ENCODE measurements at places on chromosomes 3 and 15.

GRCh38 chr3:139534455-139534812 lies 5.1 kb downstream of the RBP1 start:
- peak; percentile 35 for DNase-seq

- DNase-seq: no peak
Observed at GRCh38 chr3:134911586-134912548, 116.8 kb downstream of the EPHB1 start.

DNA sequence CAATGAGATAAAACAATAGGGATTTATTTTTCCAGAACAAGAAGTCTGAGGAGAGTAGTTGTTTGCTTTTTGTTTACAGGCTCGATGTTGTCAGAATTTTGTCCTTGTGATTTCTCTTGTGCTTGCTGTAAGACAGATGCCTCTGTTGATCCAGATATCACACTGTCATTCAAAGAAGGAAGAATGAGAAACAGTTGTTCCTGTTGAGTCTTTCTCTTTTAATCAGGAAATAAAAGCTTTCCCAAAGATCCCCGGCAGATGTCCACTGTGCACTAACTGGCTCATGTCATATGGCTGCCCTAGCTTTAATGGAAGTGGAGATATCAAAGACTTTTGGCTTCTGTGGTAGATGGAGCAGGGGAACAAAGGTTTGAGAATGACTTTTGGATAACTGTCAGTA lies 6.8 kb downstream of the SERPINI1 start:
- DNase-seq: no peak

DNA sequence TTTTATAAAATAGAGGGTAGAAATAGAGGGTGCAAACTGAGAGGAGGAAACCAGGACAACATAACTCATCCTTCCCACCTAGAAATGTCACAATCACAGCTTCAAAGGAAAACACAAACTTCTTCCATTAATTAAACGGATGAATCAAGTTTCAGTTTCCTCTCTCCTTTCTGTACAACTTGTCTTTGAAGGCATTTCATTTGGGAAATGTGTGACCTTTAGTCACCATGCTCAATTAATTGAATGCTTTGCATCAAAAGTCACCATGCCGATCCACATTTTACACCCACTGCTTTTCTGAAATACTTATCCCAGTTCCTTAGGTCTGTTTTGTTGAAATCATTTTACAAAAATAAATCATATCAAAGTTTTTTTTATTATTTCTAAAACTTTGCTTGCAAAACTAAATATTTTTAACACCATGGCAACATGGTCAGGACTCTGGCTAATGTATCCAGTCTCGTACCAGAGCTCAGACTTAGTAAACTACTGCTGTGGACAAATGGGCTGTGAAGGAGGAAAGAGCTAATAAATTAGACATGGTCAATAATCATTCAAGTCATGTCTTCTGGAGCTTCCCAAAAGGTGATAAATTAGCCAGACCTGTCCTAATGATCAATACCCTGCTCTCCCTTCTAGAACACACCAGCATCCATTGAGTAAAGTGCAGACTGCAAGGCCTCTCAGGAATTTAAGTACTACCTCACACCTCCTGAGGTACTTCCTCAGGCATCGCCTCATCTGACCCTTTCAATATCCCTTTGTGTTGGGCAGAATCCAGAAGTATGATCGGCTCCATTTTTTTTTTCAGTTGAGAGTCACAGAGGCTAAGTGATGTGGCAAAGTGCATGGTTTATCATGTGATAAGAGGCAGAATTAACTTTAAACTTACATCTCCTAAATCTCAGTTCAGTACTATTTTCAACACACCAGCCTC lies 161.3 kb downstream of the GREM1 start:
- DNase-seq: no peak

- DNase-seq: no peak
Observed at GRCh38 chr15:29435811-29436210, 166.2 kb upstream of the NSMCE3 start.

DNA sequence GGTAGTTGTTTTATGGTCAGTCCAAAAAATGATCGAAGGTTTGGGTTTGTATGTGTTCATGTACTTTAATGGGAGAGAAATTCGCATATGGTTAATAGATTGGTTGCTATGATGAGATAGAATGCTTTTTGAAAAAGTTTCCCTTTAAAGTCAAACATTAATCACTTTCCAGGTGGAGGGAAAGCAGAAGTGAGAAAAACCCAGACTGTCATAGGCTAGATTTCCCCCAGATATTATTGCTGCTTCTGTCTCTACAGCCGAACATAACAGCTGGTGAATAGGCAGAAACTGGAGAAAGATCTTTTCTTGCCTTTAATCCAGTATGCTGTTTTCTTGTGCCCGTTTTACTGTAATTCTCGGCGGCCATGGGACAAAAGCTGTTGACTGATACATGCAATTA lies 287.6 kb downstream of the SOX2 start:
- no peak for DNase-seq

- DNase-seq: no peak
Observed at GRCh38 chr3:113312416-113312815, 101.1 kb downstream of the BOC start.

DNA sequence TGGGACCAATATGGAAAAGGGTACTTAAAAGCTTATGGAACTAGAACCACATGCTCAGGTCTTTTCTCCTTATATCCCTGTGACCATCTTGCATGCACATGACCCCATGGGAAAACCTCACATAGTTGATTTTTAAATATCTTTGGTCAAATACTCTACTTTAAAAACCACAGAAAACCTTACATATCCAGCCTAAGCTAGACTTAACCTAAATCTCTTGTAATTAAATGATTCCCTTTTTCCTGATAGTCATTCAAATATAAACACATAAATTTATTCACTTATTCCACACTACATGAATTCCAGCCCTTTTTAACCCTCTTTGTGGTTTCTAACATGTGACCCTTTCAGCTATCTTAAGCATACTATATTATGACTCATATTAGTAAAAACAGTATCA lies 46.8 kb downstream of the DNAJC13 start:
- DNase-seq: peak; percentile 48

DNA sequence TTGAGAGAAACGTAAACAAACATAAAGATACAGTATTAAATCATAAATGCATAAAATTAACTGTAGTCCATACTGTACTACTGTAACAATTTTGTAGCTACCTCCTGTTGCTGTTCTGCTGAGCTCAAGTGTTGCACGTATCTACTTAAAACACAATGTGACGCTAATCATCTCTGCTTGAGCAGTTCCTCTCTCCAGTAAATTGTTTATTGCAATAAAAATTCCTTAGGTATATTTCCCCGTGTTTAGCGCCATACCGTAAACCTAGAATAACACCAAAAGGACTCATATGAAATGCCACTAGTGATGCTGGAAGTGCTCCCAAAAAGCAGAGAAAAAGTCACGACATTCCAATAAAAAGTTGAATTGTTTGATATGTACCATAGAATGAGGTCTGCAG lies 152.3 kb downstream of the LRRN1 start:
- no peak for DNase-seq

DNA sequence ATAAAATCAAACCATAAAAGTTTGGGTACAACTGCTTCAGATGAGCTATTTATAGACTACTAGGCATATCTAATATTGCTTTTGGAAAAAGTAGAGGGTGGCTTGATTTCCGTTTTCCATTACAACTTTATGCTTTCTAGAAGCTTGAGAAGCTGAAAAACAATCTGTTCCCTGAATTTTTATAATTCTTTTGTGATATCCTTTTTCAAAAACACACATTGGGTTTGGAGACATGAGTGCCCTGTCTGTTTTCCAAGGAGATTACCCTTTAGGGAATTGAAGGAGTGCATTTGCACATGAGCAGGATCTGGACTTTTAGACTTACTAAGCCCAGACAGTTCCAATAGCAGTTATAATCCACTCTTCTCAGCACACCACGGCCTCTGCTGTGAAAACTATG lies 49.5 kb upstream of the FILIP1L start:
- peak; percentile 37 for DNase-seq

DNA sequence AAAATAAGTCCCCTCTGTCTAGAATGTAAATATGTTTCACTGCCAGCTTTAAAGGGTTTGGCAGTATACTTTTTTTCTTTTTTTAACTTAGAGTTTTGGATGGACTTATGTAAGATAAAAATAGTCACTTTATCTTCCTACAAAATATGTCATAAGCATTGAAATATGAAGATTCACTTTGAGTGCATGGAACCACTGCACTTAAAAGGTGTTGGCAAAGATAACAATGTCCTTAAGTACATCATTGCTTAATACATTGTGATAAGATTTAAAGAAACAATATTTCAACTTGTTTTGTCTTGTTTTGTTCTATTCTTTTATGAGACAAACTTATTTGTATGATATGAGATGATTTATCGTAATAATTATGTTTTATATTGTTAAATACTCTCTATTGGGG lies 66.3 kb upstream of the NAALADL2 start:
- DNase-seq: no peak

DNA sequence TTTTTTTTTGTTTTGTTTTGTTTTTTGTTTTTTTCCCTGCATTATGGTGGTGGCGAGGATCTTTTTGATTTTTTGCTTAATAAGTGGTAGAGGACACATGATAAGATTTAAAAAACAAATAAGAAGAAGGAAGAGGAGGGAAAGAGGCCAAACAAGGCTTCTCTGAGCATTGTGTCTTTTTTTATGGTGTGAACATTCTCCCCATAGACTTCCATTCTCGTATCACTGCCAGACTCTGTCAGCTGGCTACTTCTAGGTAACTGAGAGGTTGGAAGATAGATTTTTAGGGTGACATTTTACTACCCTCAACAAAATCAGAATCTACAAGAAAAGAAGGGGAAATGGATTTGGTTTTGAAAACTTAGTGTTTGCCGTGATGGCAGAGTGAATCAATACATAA lies 3.8 kb downstream of the NLGN1 start:
- no peak for DNase-seq

- no peak for DNase-seq
Observed at GRCh38 chr15:85588677-85589076, 206.0 kb downstream of the KLHL25 start.

DNA sequence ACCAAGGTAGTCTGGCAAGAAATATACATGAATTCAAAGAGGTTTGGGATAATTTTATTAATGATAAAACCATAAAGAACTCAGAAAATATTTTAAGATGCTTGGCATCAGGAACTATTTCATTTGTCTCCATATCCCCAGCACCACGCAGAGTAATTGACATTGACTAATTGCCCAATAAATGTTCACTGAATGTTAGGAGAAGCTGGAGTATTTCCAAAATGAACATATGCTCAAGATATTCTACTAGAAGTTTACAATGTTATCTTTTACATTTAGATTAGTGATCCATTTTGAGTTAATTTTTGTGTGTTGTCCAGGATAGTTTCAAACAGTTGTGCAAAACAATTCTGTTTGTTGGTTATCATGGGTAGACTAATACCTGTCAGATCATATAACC lies 298.8 kb upstream of the CTDSPL start:
- no peak for DNase-seq

DNA sequence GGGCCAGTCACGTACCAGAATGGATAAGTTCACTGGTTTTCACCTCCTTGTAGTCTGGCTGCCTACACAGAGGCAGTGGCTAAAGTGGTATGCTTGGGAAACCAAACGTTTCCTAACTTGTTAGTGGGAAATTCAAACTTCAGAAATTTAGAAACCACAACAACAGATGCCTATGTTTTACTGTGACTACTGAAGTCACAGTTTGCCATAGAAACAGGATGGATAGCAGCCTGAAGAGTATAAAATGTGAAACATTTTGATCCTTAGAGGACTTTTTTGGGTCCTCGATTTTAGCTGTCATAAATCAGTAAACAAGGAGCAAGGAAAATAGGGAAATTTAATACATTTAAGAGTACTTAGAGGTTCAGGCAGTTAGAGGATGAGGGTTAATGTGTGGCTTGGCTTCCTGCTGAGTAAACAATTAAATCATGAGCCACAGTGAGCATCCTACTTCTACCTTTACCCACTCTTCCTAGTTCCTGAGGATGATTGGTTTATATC lies 48.6 kb downstream of the CMSS1 start:
- peak; percentile 80 for DNase-seq

GRCh38 chr3:100144255-100144866 lies 30.1 kb upstream of the FILIP1L start:
- no peak for DNase-seq

GRCh38 chr3:43373560-43373928 lies 87.2 kb downstream of the SNRK start:
- no peak for DNase-seq

DNA sequence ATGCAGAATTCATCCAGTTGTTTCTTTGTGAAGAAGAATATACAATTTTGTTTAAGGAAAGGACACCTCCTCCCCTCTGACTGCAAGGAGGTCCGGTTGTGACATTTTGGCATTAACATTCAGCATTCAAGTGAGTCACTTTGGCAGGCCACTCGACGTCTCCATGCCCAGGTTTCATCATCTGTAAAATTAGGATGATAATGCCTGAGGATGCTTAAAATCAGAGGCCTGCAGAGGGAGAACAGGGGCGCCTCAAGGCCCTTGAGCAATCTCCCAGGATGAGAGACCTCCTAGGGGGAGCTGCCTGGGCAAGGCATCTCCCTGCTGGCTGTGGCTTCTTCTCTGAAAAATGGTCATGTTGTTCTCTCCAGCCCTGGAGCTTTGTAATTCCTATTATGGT lies 236.0 kb downstream of the CACNA2D3 start:
- no peak for DNase-seq

All from stromal cell of bone marrow (primary cell).